Neural progenitor cell (in vitro differentiated cells): ENCODE measurements at places on chromosomes 6 and 20. TPM values are rescaled to one million over a fixed set of nuclear protein-coding genes. Genes with fewer than 3 reads are reported as not detected.

- DNase-seq, result no peak
Measured at GRCh38 chr20:43534791-43535350, 24.0 kb upstream of the SGK2 start.

GRCh38 chr6:84182001-84182400 is 45.4 kb downstream of the CEP162 start:
- DNase-seq, result no peak

The FOXP4 gene
- 2.7 and 6.9 TPM in 2 replicates for total RNA-seq

The EPHA7 gene
- 47.6 and 80.7 TPM in 2 replicates for total RNA-seq

DNA sequence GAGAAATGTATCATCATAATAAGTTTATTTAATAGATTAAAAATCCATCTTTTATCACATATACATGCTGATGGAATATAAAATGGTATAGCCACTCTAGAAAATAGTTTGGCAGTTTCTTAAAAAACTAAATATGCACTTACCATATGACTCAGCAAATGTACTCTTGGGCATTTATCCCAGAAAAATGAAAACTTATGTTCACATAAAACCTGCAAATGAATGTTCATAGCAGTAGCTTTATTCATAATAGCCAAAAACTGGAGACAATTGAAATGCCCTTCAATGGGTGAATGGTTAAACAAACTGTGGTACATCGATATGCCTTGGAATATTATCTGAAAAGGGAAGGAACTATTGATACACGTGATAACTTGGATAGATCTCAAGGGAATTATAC is 6.4 kb upstream of the NCOA7 start:
- no peak for DNase-seq

The ELOVL4 gene
- 11.6 and 17.2 TPM in 2 replicates for total RNA-seq

GRCh38 chr6:137416376-137417109 is 77.7 kb downstream of the OLIG3 start:
- no peak for DNase-seq

GRCh38 chr6:155263373-155264063 is at the start of gene CLDN20:
CLDN20 (plus strand) TSS chr6:155264013; CDS start chr6:155275720, 11,707 bp downstream.
- DNase-seq, result no peak

The HSPA1B gene
- 35.3 and 65.1 TPM in 2 replicates for total RNA-seq

- peak; percentile 31 for DNase-seq
Measured at GRCh38 chr6:145276756-145277155, 458.6 kb downstream of the EPM2A start.

DNA sequence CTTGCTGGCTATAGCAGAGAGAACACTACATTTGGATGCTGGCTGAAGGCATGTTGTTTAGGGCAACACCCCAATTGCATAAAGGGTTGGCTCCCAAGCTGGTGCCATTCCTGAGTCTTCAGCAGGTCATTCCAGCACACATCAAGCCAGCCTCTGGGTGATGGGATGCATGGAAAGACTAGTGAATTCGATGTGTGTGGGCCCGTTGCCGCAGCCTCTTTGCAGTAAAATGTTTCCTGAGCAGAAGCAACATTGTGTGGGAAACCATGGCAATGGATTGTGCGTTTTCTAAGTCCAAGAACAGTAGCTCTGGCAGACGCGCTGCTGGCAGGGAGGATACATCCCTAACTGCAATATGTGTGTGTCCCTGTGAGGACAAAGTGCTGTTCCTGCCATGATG is 142.4 kb upstream of the SLC24A3 start:
- no peak for DNase-seq

DNA sequence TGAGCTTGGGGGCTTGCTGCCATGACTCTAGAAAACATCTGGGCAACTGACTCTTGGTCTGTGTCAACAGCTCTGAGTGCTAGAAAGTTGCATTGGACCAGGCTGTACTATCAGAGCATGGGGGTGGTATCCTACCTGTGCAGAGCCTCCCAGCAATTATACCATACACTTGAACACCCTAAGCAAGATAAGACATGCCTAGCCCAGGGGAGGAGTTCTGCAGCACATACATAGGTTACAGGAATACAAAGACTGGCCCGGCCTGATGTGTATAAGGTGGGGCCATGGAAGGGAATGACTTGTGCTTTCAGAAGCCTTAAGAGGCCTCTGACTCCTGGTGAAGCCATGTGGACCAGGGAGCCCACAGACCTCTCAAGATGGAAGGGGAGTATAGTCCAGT is 11.4 kb upstream of the MOCS1 start:
- DNase-seq, result no peak

The MLIP gene
- total RNA-seq, result not detected in 2 replicates

The ULBP2 gene
- total RNA-seq, result not detected in 2 replicates

GRCh38 chr6:15254070-15254975 is 8.5 kb downstream of the JARID2 start:
- DNase-seq, result peak; percentile 41

GRCh38 chr6:154169193-154169847 is 130.3 kb downstream of the OPRM1 start:
- DNase-seq, result no peak

DNA sequence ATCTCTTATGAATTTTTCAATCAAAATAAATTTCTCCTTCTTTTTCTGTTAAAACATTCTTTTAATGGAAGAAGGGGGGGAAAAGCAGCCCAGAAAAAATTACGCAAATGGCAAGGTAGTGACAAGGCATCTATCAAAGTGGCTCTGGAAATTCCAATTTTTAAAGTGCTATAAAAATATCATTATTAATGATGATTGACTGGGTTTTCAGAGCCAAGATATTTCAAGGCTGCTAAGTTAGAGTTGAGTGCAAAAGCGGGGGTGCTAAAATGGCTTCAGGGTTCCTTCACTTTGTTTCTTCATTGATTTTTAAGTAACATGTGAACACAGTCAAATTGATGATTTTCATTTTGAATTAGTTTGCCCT is 171.6 kb upstream of the CITED2 start:
- DNase-seq, result no peak

The TNF gene
- 0.19 TPM in 1 of 2 replicates, not detected in the other for total RNA-seq

DNA sequence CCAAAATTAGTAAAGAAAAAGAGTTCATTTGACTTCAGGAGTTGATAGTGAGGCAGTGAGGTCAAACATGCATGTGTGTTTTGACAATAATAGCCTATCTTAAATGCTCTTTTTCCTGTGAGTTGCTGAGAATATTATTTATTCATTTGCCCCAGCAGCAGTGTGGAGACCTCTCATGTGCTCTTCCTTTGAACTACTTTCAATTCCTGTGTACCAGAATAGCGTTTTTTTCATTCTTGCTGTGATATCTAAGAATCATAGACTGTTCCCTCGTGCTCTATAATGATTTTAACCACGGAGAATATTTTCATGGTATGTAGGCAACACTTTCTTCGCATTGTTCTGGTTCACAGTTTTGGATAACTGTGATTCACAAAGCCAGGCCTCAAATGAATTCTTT is 5.2 kb downstream of the CDYL start:
- no peak for DNase-seq

DNA sequence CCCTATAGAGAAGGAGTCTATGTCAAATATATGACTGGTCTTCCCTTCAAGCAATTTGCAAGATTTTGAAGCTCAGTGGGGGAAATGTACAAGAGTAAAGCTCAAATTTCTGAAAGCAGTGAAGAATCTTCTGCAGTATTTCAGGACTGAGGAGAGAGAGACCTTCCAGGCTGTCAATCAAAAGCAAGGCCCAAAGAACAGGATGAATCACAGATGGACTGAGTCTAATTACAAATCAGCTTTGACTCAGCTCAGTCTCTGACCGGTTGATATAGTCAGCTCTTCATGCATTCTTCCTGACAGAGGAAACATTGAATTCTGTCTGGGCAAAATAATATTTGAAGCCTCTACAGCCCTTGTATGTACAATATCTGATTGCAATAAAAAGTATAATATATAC is 7.7 kb upstream of the HTR1B start:
- no peak for DNase-seq

GRCh38 chr6:93496548-93496947 is 77.2 kb upstream of the EPHA7 start:
- DNase-seq, result no peak

GRCh38 chr20:62773845-62774714 is 22.2 kb upstream of the MRGBP start:
- no peak for DNase-seq

DNA sequence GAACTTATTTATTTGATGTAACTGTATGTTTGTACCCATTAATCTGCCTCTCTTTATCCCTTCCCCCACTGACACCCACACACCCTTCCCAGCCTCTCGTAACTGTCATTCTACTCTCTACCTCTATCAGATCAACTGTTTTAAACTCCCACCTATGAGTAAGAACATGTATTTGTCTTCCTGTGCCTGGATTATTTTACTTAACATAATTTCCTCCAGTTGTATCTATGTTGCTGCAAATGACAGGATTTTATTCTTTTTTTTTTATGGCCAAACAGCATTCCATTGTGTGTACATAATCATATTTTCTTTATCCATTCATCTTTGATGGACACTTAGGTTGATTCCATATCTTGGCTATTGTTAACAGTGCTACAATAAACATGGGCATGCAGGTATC is 49.3 kb downstream of the PHACTR2 start:
- no peak for DNase-seq

- no peak for DNase-seq
Measured at GRCh38 chr6:149317644-149318571, at the start of gene TAB2. TAB2 (plus strand) TSS chr6:149317712; CDS start chr6:149369998, 52,286 bp downstream.

GRCh38 chr6:143015300-143015706 is 45.4 kb upstream of the AIG1 start:
- no peak for DNase-seq

GRCh38 chr6:22325481-22325880 is 28.6 kb upstream of the PRL start:
- DNase-seq, result no peak

The RALGAPA2 gene
- 22.8 and 25.9 TPM in 2 replicates for total RNA-seq

DNA sequence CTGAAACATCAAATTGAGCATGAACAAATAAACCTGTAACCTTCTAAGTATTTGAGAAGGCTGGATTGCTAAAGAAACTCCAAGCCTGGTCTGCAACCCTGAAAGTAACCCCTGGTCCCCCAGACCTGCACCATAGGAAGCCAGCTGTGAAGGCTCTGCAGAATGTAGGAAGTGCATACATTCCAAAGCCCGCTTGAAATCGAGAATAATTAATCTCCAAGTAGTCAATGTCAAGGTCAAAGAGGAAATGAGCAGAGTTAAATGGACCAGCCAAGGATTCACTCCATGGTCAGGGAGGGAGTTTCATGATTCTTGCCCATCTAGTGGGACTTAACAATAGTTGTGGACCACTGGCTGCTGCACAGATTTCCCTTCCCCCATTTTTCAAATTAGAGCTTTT is 107.6 kb upstream of the RNF24 start:
- DNase-seq, result no peak

The MANEA gene
- 10.0 and 16.3 TPM in 2 replicates for total RNA-seq

DNA sequence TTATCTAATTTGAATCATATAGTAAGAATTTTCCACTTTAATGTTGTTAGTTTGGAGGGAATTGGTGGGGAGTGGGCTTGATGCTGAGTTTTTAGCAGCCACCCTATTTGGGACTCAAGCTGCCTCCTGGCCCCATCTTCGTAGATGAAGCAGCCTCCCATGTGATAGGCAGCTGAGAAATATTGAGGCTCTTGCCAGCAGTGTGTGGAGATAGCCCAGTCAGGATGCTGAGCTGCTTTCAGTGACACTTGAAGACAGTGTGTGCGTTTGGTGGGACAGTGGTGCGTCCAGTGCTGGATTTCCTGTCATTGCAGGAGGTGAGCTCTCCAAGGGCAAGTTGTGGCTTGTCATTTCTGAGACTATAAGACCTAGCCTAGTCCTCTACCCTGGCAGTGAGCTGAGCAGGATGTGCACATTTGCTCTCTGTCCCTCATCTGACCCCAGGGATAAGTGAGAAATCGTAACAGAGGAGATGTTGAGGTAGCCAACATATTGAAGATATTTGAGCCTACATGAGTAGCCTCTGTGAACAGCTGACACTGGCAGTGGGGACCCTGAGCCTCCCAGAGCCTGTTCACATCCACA is 47.9 kb upstream of the RNF8 start:
- DNase-seq, result no peak

GRCh38 chr6:29749668-29750067 is 26.4 kb downstream of the HLA-F start:
- DNase-seq, result no peak

DNA sequence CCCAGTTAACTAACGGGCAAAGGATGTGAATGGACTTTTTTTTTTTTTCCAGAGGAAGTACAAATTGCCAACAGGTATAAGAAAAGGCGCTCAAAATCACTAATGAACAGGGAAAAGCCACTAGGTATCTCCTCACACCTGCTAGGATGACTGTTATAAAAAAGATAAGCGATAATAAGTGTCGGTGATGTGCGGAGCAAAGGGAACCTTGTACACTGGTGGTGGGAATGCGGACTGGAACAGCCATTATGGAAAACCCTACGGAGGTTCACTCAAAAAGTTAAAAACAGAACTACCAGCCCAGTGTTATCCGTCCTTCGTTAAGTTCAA is 787 bp upstream of the RAB32 start:
- DNase-seq, result no peak

- DNase-seq, result no peak
Measured at GRCh38 chr20:16224836-16225235, 348.4 kb downstream of the KIF16B start.

- DNase-seq, result no peak
Measured at GRCh38 chr6:90135667-90136066, 161.0 kb downstream of the BACH2 start.

GRCh38 chr6:117706504-117706903 is 31.2 kb downstream of the NUS1 start:
- DNase-seq, result no peak

GRCh38 chr6:71510057-71510713 is 221.6 kb downstream of the OGFRL1 start:
- peak; percentile 46 for DNase-seq

DNA sequence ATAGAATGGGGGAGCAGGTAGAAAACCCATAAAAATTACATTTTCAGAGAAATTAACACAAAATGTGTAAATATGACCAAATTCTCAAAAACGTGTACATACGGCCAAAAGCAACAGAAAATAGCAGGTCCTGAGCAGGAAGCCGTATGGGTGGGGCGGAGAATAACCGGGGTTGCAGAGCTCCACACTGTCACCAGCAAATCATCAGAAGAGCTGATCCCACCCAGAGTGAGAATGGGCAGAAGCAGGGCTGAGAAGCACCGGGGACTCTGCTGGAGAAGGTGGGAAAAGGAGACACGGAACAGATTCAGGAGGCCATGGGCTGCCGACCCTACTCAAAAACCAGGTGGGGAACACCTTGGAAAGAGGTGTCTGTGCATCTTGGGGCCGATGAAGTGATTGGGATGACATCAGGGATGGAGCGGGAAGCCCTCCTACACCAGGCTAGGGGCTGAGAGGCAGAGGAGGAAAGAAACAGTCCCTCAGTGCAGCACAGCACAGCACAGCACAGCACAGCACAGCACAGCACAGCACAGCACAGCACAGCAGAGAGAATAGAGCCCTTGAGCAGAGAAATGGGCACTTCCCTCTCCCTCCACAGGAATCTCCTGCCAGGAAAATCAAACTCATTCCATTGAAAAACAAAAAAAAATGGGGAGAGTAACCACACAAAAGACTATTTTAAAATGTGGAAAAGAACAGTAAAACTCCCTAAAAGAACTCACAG is 22.3 kb downstream of the STX7 start:
- no peak for DNase-seq

- DNase-seq, result no peak
Measured at GRCh38 chr6:161422710-161423680, 149.1 kb upstream of the AGPAT4 start.

The SNPH gene
- total RNA-seq, result 0.43 and 0.90 TPM in 2 replicates

The KIF6 gene
- 0.59 and 2.7 TPM in 2 replicates for total RNA-seq

- DNase-seq, result peak; percentile 25
Measured at GRCh38 chr6:42315991-42316970, 98.6 kb upstream of the MRPS10 start.
